ENCODE measurements at places on chromosomes 7 and 10.
A peak's percentile ranks its signal among the peaks of the same experiment; 100 is the strongest.

DNA sequence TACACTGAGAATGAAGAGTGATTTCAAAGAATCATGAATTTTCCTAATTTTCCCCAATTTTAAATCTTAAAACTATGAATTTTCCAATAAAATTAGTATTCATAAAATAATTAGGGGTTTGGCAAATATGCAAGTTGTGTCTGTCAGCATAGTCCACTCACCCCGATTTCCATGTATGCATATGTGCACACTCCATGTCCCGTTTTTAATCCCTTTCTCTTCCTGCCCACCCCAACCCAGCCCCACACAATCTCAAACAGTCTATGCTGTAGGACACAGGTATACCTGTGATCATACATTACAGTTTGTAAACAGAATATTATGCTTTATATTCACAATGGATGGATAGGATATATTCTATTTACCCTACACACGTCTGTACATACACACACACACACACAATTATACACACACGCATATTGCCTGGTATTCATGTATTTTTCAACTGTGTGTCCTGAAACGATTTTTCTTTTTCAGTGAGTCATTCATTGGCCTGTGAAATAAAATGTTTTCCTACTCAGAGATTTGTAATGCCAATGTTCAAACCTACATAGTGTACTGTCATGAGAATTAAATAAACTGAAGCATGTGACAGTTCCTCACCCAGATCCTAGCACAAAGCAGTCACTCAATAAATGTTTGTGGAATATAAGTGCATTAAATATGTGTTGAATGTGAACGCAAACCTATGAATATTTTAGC is 144.3 kb downstream of the PDE1C start:
- no peak for DNase-seq

DNA sequence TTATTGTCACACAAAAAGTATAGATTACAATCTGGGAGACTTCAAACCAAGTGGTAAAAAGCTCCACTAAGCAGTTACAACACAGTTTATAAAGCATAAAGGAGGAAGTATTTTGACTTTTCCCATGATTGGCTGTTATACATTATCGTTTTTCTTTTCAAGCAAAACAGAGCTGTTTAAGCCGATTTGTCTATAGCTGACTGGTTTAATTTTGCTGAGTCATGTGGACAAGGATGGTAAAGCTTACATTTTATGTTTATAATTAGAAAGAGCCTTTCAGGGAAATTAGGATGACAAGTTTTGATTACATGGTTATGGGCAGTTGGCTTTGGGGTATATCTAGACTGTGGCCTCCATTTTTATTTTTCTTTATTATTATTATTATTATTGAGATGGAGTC is 152.5 kb upstream of the STK17A start:
- DNase-seq, result no peak

DNA sequence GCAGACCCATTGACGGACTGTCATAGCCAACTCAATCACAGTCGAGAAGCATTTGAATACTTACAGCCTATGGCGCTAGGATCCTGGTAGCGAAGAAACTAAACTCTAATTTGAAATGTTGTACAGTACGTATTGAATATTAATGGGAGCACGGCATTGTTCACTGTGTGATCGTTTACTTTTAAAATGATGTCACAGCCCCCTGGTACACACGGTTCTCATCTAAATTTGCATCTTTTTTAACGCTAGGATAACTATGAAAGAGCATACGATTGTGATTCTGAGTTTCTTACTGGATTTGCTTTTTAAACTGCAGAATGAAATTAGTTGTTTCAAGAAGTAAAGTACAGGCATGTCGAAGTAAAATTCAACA is 895 bp upstream of the NAPEPLD start:
- DNase-seq, result no peak

- DNase-seq, result no peak
These were observed 157.9 kb downstream of the ELMO1 start for GRCh38 chr7:37290731-37291130.

- DNase-seq, result no peak
These were observed 61.5 kb downstream of the WAC start for GRCh38 chr10:28594406-28594805.

DNA sequence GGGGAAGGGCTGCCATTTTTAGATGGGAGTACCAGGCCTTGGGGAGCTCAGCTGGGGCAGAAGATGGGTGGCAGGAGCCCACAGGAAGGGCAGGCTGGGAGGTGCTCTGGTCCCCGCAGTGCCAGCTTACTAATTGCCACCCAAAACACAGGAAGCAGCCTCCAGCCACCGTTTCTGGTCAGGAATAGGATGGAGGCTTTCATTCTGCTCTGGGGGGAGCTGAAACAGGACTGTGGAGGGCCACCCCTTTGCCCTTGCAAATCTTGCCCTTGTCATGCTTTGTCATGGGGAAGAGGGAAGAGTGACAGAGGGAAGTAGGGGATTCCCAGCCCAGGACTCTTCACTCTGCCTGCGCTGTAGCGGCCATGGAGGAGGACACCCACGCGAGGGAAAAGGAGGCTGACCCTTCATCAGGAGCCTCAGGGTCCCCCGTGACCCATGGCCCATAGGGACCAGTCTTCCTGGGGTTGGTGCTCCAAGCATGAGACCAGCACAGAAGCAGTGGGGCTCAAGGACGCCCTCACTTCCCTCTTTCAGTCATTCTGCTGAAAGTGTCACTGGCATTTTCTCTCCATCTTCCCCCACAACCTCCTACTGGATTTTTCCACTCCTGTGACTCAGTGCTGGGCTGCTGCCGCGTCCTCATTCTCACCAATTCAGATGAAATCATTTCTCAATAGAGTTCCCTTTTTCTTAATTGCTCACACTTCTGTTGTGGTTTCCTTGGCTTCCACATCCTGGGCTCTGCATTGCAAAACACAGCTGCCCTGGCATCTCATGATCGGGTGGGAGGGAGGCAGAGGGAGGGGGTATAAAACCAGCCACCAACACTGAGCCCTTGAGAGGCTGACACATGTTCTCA is 61.9 kb downstream of the MKI67 start:
- DNase-seq, result peak; percentile 55

DNA sequence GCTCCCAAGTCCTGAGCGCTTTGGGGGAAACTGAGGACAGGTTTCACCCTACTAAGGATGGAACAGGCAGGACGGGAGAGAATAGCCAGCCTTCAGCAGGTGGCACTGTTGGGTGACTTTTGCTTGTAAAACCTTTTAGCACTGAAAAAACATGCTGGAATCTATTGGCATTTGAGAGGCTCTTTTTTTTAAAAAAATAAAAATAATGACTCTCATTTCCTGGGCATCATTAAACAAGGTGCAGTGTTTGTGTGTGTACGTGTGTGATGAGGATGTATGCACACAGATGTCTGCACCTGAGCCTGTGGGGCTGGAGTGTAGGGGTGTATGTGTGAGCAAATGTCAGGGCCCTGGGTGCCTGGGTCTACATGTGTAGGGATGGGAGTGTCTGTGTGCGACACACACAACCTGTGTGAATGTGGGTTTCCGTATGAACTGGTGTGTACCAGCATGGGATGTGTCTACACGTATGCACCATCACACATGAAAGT is 177.9 kb downstream of the RPS24 start:
- peak; percentile 59 for DNase-seq

- DNase-seq, result no peak
These were observed 14.3 kb downstream of the JAZF1 start for GRCh38 chr7:28165961-28166955.

GRCh38 chr7:117075934-117076333 is 122.6 kb downstream of the ST7 start:
- no peak for DNase-seq

DNA sequence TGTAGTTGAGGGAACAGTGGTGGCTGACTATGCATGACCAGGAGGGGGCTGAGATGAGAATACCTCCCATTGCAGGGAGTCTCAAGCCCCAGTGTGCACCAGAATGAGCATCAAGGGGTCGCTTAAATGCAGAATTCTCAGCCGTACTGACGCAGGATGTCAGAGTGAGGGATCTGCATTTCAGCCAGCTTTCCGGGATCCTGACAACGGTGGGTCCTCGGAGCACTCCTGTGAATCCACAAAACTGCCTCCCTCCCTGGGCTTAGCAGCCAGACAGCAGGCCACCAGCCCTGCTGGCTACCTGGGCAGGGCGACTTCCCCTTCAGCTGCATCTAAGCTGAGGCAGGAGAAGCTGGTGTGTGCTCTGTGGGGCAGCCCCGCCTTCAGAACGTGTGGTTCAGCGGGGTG is 21.8 kb upstream of the LOXL4 start:
- DNase-seq, result no peak

DNA sequence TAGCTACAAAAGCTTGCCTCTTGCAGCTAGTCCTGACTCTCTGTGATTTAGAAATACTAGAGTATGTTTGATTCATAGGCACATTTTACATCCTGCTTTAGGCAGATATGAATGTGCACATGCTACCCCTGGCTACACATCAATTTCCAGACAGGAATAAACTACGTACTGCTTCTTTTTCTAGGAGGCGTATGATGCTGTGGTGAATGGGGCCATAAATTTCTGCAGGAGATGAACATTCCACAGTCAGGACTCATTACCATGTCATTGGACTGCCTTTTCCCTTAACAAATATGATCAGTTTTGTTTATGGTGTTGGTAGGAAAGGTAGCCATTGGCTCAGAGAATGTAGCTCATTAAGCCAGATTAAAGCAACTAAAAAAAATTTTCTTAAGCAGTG is 50.1 kb upstream of the IFRD1 start:
- DNase-seq, result no peak

GRCh38 chr10:84214612-84215235 is 10.6 kb downstream of the LRIT2 start:
- no peak for DNase-seq

GRCh38 chr7:47361746-47362215 is 220.1 kb downstream of the TNS3 start:
- DNase-seq, result no peak

GRCh38 chr7:6323967-6324701 is 51.7 kb upstream of the CYTH3 start:
- no peak for DNase-seq

DNA sequence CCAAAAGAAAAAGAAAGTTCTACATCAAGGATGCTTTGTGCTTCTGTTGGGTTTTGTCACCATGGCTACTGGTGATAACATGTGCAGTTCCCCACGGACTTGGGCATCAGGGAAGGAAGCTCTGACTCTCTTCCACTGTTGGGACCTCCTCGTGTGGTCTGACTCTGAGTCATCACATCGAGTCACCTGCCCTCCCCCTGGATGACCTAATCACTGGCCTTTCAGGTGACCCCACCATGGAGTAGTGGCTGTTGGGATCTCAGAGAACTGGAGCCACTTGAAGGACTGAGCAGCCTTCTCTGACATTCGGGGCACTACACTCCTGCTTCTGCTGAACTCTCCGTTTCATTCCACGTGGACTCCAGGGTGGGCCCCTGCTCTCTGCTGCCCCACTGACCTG is 60.8 kb upstream of the DOCK1 start:
- DNase-seq, result no peak

DNA sequence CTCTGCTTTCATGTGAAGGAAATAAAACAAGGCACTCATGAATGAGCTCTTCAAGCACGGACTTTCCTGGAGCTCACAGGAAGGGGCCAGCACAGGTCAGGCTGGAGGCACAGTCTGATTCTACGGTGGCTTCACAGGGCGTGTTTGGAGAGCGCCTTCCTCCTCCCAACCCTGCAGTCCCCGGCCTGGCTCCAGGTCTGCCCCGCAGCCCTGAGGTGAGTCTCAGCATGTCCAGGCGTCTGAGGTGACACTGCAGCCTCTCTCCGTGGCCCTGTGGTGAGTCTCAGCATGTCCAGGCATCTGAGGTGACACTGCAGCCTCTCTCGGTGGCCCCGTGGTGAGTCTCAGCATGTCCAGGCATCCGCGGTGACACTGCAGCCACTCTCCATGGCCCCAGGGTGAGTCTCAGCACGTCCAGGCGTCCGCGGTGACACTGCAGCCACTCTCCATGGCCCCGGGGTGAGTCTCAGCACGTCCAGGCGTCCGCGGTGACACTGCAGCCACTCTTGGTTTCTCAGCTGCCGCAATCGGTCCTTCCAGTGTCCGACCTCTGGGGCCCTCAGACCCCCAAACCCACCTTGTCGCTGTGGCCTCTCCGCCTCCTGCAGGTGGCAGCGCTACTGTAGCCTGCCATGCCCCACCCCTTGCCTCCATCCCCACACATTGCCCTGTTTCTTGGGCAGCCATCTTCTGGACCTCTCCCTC is 381.7 kb downstream of the DNAJB6 start:
- peak; percentile 19 for DNase-seq

DNA sequence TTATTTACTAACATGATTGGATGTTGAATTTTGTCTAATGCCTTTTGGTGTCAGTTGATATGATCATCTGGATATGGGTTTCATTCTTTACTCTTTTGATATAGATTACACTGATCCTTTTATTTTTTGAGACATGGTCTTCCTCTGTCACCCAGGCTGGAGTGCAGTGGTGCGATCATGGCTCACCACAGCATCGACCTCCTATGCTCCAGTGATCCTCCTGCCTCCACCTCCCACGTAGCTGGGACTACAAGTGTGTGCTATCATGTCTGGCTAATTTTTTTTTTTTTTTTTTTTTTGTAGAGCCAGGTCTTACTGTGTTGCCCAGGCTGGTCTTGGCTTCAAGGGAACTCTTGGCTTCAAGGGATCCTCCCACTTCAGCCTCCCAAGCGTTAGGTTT is 27.1 kb downstream of the BMS1 start:
- DNase-seq, result no peak

GRCh38 chr10:5502571-5503476 is 3.5 kb upstream of the CALML5 start:
- no peak for DNase-seq

GRCh38 chr10:93501650-93502049 is 5.2 kb downstream of the CEP55 start:
- no peak for DNase-seq

- DNase-seq, result no peak
These were observed 473.5 kb upstream of the ZMIZ1 start for GRCh38 chr10:78595269-78595619.
